ENCODE measurements at places on chromosomes 1 and 21. TPM values are rescaled to one million over a fixed set of nuclear protein-coding genes. Genes with fewer than 3 reads are reported as not detected.

DNA sequence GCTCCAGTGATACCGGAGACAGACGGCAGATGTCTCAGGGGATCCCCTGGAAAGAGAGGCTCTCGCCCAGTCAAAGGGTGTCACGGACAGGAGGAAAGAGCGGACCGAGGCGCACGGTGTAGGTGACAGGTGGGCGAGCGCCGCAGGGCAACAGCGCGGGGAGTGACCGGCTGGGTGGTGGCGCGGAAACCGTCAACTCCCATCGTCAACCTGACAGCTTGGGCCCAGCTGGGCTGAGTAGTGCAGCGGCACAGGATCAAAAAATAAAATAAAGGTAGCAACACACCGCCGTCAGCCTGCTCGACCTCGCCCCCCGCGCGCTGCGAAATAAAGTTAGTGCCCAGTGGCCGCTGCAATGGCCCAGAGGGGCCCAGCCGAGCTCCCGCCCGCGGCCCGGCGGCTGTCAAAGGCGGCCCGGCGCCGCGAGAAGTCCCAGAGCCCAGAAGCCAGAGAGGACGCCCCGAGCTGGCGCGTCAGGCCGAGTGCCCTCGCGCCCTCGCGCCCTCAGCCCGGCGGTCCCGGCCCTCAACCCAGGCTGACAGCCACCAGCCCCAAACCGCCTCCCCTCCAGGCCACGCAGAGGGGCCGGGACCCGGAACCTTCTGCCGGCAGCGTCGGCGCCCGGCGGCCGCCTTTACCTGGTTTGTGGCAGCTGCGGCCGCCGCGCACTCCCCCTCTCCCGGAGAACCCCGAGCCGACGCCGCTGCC, at the start of gene LYST:
Gene LYST, minus strand, starts transcription at position 702 of the 708 bp plus-strand sequence. CDS start 36,489 bp downstream, outside the sequence.
- H3K4me1 ChIP-seq, result peaks cover 47% of the 10 kb centered on the region
- peak within 1 kb of the TSS; percentile 98 for H3K27ac ChIP-seq
- no peaks in the 10 kb centered on the region for H3K36me3 ChIP-seq
- peak; percentile 74 for DNase-seq
- no peaks in the 10 kb centered on the region for H3K27me3 ChIP-seq

DNA sequence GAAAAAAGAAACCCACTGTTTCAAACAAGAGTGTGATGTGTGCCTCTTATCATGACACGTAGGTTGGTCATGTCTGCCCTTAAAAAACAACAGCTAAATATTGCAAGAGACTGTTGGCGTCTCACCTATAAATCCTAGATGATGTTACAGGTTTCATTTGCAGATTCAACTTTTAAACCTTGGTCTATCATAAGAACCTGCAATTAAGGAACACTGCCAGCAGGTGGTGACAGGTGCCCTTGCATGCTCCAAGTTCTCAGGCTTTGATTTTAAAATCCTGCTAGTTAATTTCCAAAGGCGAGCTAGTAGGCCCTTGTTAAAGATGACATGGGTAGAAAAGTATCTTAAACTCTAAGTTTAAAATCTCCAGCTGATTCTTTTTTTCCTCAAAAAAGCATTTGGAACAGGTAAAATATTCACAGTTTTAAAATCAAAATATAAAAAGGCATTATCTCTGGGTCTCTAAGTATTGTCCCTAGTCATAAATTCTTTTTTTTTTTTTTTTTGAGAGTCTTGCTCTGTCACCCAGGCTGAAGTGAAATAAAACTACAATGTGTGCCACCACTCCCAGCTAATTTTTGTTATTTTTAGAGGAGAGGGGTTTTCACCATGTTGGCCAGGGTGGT, 39.1 kb downstream of the CLSTN1 start:
- no peak overlapping the region for H3K4me3 ChIP-seq
- no peak overlapping the region for H3K27ac ChIP-seq
- no peaks in the 10 kb centered on the region for H3K36me3 ChIP-seq
- H3K4me1 ChIP-seq, result peaks cover 28% of the 10 kb centered on the region

DNA sequence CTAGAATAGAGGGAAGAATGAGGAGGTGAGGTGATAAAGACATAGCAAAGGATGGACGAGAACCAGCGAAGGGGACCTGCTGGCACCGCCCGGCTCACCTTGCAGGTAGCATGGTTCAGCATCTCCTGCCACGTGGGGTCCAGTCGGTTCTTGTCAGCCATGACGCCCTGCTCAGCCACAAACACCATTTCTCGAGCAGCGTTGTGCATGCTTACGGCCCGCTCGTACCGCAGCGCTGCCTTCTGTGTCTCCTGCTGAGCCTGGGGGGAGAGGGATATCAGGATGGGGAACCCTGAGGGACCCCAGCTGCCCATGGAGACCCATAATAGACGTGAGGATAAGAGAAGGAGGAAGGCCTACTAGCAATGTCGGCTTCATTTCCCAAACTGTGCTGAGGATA, 11.4 kb downstream of the SH3BP5L start:
- no peak overlapping the region for H3K27ac ChIP-seq
- DNase-seq, result no peak
- H3K27me3 ChIP-seq, result no peaks in the 10 kb centered on the region
- H3K4me1 ChIP-seq, result peaks cover 34% of the 10 kb centered on the region

GRCh38 chr21:25735646-25736597, 1.1 kb downstream of the GABPA start:
- H3K27ac ChIP-seq, result peak overlapping the region; percentile 100
- H3K4me3 ChIP-seq, result peak overlapping the region; percentile 98
- peaks cover 1% of the 10 kb centered on the region for H3K27me3 ChIP-seq
- H3K36me3 ChIP-seq, result peaks cover 15% of the 10 kb centered on the region
- peaks cover 52% of the 10 kb centered on the region for H3K4me1 ChIP-seq
- DNase-seq, result peak; percentile 87

Gene SPRR2A
- not detected for total RNA-seq

Gene EPHA10
- total RNA-seq, result 0.48 TPM

Gene ARHGAP30
- total RNA-seq, result 178 TPM

Gene CD1B
- not detected for total RNA-seq

Measured in activated CD4-positive, alpha-beta memory T cell treated with anti-CD3 and anti-CD28 coated beads for 36 hours (primary cell).